ENCODE measurements at places on chromosomes 1 and 21.
A peak's percentile ranks its signal among the peaks of the same experiment; 100 is the strongest.

DNA sequence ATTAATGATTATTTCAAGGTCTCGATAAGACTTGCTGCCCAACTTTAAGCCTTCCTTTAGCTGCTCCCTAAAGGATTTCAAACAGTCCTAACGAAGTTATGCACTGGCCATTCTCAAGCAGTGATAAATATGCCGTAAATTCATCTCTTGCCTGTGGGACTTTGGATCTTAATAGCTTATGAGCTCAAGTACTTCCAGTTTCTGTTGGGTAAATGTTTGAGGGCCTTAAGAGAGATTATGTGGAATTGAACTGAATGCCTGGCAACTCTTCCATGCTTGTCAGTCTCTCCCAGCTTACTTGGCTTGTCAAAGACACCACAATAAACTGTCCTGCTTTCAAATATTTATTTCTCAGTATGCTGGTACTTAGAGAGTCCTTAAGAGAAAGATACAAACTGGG is 3.5 kb upstream of the OR10J4 start:
- no peak for DNase-seq

DNA sequence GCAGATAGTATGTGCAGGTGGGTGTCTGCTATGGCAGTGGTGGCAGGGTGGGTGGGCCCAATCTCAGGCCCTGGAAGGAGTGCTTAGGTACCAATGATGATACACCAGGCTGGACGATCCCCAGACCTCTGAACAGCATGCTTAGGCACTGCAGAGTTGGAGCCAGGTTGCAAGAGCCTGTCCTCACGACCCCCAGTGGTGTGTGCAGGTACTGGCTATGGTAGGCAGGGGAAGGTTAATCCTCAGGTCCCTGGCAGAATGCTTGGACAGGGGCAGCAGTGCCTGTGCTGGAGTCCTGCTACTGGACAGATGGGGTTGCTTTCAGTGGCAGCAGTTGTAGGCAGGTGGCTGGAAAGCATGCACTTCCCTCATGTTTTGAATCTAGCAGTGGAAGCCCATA is 100.5 kb upstream of the NEK7 start:
- peak; percentile 12 for DNase-seq

GRCh38 chr21:34701726-34702125 is 32.9 kb downstream of the CLIC6 start:
- DNase-seq, result no peak

DNA sequence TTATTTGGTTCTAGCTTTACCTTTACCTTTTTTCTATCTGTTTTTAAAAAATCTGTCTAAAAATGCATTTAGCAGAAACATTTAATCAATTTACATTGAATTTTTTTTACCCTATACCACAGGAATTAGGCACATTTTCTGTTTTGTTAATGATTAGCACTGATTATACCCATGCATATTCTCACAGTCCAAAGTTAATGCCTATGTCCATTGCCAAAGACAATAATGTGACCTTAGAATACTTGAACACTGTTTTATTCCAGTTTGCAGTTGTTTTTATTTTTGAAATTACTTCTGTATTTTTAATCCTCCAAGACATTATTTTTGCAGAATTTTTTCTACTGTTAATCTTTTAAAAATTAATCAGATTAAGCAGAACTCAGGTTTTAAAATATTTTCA is 11.0 kb upstream of the AMY2B start:
- DNase-seq, result no peak

DNA sequence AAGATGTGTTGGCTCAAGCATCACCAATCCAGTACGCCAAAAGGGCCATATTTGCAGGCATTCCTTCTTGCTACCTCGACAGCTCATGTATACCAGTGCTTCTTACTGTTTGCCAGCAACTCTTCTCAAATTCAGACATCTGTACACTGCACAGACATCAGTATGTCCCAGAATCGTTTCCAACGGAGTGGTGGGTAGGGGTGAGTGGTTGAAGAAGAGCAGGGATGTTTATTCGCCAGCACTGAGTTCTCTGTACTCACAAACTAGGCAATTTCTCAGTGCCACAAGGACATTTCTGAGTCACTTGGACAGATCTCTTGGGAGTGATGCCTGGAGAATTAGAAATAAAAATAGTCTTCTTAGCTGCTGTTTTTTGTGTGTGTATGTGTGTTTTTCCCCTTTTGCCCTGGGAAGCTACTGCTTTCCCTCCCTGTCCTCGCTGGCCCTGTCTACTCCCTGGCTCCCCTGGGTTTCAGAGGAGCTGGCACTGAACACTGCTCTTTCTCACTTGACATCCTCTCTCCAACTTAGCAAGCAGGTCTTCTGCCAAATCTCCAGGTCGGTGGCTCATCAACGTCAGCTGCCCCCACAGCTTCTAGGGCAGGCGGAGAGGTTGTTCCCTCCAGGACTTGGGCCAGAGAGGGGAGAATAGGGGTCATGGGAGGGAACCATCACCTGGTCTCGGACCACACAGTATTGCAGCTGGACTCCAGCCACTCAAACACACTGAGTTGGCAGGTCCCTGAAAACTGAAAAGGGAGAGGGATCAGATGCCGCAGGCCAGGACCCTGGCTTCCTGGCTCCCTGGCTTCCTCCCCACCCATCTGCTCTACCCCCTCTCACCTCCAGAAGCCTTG is 90.5 kb downstream of the NMNAT2 start:
- DNase-seq, result no peak

DNA sequence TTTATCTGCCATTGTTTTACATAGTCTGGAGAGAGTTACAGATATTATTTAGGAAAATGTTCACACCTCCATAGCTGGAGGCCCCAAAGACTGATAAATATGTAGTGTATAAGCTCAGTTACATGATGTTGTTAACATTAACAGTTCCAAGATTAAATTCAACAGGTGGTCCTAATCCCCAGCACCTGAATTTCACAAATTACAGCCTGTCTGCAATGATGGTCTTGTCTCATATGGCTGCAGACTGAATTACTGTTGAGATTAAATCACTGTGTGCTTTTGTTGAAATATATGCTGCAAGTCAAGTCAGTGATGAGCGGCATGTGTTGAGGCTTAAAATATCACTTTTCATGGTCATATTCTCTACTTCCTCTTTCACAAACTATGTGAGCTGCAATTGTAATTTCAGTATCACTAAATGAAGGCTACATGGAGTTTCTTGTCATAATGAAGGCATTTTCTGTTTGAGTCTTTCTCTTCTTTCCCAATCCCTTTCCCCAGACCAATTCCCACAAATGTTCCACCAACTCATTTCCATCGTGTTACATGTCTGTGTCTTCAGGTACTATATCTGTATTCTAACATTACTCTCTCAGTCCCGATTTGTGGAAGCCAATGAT is 4.2 kb downstream of the ST6GALNAC5 start:
- no peak for DNase-seq

DNA sequence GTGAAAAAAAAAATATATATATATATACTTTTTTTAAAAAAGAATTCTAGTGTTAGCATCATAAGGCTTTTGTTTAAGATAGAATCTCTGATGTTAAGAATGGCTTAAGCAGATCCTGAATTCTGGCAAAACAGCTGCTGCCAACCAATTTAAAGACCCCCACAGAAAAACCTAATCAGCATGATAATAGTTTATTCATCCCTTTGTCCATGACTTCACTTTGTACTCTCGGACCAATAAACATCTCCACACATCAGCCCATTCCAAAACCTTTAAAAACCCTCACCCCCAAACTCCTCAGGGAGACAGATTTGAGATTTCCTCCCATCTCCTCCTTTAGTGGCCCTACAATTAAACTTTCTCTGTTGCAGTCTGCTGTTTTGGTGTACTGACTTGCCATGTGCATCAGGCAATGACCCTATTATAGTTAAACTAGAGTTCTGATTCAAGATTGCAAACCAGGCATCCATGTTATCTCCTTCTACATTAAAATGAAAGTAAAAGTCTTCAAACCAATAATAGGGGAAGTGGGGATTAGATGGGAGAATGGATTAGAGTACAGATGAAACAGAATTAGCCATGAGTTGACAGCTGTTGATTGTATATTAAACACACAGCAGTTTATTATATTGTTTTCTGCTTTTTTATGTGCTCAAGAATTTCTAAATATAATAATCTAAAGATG is 9.8 kb upstream of the PHTF1 start:
- DNase-seq, result no peak

DNA sequence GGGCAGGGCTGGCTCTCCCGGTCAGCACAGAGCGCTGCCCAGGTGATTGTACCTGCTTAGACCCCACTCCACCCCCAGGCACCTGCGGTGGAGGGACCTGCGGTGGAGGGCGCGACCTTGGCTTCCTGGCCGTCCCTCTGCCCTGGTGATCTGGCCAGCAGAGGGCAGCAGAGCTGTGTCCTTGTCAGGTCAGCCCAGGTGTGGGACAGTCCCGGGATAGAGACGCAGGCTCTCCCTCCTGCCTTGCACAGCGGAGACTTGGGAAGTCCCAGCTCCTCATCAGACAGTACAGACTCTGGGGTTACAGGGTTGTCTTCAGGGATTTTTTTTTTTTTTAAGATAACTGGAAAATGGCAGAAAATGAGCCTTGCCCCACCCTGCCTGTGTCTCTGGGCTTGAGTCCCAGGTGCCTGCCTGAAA is 10.0 kb downstream of the SLX9 start:
- peak; percentile 74 for DNase-seq
